SW480 (cell line): ENCODE measurements at places on chromosomes 13 and 19.

DNA sequence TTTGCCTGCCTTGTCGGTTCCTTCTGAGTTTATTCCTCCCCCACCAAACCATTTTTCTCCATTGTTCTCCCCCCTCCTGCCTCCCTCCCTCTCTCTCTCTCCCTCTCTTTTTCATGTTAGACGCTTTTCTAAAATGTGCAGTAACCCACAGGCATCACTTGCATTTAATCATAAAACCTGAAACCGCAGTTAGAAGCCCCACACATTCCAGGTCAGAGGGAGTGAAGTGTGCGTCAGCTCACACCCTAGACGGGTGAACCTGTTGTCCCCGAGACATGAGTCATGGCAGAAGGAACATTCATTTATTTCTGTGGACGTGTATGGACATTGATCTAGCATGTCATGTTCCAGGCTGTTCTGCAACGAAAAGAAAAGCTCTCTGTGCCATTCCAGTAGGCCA lies 19.9 kb downstream of the ONECUT3 start:
- DNase-seq = peak; percentile 86

DNA sequence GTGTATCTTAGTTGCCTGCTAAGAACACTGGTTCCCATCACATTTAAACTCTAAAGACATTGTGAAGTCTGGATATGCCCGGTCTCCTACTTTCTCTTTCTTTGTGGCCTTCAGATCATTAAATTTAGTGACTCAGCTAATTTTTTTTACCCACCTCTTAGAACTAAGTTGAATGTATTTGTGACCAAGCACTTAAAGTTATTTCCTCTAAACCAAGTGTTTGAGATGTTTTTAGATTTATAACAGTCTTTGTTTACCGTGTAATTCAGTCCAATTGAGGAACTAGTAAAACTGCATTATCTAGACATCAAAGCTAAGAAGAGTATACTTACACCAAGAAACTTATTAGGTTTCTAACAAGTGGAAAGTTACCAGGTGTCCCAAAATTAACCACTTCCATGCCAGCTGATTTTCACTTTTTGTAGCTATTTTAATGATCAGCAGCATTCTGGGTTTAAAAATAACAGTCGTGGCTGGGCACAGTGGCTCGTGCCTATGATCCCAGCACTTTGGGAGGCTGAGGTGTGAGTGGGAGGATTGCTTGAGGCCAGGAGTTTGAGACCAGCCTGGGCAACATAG lies 53.1 kb downstream of the ARHGAP35 start:
- peak; percentile 70 for DNase-seq

- DNase-seq = no peak
These were observed 27.3 kb downstream of the PIP5K1C start for GRCh38 chr19:3672993-3673392.

GRCh38 chr19:17673937-17674799 lies 14.0 kb downstream of the UNC13A start:
- no peak for DNase-seq
